RPMI8226 (cell line): ENCODE measurements at places on chromosomes 7 and 10.

DNA sequence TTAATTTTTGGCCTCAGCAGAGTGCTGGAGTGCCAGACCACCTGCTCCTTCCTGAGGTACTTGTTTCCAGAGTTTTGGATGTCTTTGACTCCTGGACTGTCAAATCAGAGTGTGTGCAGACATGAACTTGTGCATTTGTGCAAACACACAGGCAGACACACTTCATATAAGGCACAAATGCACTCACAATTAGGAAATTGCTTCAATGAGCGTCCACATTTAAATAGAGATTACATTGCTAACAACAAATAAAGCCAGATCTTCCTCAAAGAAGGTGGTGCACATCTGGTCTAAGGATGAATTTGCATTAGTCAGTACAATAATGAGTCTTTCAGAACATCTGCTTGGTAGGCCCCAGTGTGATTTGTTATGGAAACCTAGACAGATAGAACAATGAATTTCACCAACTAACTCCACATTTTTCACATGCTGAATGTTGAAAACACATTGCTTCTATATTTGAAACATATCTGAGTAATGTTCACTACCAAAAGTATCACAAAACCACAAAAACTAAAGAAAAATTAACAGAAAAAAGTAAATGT lies 266.7 kb upstream of the INHBA start:
- no peak for DNase-seq

DNA sequence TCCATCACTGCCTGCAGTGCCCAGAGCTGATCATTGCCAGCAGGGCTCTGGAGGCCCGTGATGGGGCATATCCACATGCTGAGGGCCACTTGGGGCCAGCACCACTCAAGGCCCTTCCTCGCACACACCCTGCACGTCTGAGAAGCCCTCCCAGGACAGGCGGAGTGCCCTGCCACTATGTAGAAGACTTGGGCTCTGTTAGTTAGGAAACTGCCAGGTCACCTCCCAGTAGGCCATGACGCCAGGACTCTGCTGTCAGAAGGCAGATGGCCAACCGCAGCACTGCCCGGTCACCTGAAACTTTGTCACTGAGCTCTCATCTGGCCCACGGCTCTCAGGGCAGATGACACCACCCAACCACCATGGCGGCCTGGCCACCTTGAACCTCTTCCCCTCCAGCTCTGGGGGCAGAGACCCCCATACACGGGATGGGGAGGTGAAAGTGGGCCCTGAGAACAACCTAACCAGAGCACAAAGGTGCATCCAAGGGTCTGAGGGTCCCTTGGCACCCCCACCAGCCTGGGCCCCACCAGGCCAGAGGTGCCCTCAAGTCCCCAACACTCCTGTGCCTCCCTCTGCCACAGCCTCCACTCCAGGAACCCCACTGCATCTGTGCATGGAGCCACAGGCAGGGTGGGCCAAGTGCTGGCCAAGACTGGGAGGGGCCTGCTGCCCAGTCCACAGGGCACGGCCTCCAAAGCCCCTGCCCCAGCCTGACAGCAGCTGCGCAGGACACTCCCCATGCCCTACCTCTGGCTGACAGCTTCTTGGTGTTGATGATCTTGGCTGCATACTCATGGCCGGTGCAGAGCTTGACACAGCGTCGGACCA lies 41.8 kb downstream of the CAMK2B start:
- no peak for DNase-seq

DNA sequence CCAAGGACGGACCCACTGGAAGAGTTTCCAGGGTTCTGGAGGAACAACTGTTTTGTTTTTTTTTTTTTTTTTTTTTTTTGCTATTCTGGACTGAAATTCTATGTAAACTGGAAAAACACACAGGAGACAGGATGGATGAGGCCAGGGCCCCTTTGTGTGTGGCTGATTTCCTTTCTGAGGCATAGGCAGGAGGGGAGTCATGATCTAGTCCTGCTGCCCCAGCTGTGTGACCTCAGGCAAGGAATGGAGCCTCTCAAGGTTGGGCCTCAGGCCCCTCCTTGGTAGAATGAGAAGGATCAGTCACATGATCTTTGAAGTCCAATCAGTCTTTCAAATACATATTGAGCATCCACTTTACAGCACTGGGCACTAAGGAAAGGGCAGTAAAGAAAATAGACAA lies 87.6 kb downstream of the SH3PXD2A start:
- DNase-seq: no peak

GRCh38 chr7:139915864-139916716 lies 87.0 kb downstream of the TBXAS1 start:
- peak; percentile 83 for DNase-seq

GRCh38 chr10:123156078-123156477 lies 1.9 kb downstream of the BUB3 start:
- no peak for DNase-seq
